Jurkat, Clone E6-1 (cell line): ENCODE measurements at places on chromosomes 6 and 20.

GRCh38 chr6:27478706-27479318, 5.9 kb upstream of the ZNF184 start:
- peak; percentile 88 for DNase-seq

DNA sequence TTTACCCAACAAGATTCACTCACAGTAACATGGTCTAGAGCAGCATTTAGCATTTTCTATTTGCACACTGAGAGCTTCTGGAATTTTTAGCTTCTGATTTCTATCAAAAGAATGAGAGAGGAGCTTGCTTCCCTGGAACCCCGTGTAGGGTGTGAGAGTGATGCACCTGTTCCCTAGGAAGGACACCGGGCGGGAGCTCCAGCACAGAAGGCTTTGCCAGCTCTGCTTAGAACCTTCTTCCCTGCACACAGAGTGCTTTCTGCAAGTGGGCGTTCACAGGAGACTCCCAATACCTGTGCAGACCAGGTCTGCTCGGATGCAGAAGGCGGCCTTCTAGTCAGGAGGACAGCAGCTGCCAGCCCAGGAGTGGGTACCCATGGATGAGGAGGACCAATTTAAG, 217.3 kb downstream of the TBXT start:
- DNase-seq: no peak

GRCh38 chr6:144559865-144560593, 274.9 kb downstream of the UTRN start:
- peak; percentile 82 for DNase-seq

DNA sequence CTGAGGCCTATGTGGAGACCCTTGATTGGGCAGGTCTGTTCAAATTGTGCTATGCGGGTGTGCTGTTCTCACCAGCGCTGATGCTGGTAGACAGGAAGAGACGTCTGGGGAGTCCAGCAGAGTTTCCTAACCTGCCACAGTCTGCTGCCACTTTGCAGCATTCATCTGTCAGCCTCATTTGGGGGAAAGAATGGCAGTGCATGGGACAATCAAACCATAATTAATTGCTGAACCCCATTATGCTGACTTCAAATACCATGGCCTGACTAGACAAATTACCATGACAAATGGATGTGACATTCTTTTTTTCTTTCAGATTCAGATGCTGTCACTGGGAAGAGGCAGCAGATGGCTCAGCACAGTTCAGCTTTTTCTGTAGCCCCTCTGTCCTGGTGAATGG, 171.4 kb upstream of the SYNDIG1 start:
- no peak for DNase-seq

GRCh38 chr20:3164763-3165410, 5.2 kb upstream of the FASTKD5 start:
- no peak for DNase-seq

DNA sequence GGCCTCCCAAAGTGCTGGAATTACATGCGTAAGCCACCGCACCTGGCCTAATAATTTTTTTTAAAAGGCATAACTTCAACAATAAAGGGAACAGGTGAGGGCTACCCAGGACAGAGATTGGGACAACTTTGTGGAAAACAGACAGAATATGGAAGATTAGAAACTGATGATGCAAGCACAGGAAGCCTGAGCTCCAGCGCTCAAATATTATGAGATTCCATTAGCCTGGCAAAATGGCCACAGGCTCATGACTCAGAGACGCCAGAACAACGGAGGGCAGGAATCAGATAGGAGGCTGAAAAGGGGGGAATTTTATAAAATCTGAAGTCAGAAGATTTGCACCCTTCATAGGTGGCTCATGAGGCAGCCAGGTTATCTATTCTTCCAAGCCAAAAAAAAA, 103.1 kb upstream of the MRPS10 start:
- DNase-seq: no peak

- no peak for DNase-seq
Observed at GRCh38 chr6:168368066-168368820, 48.7 kb upstream of the DACT2 start.

GRCh38 chr6:148285205-148285604, 57.4 kb upstream of the SASH1 start:
- DNase-seq: no peak

DNA sequence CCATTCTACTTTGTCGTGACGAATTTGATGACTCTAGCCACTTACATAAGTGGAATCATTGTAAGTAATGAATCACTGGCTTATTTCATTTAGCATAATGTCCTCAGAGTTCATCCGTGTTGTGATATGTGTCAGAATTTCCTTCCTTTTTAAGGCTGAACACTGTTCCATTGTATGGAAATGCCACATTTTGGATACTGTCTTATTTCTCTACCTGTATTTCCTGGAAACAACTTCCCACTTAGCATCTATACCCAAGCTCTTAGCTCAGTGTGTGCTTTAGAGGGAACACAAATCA, 28.8 kb upstream of the GGTLC1 start:
- DNase-seq: no peak

GRCh38 chr6:116764961-116765841, at the start of gene FAM162B:
Gene FAM162B (minus strand): TSS chr6:116765719. CDS start chr6:116765576, 143 bp downstream.
- DNase-seq: no peak

DNA sequence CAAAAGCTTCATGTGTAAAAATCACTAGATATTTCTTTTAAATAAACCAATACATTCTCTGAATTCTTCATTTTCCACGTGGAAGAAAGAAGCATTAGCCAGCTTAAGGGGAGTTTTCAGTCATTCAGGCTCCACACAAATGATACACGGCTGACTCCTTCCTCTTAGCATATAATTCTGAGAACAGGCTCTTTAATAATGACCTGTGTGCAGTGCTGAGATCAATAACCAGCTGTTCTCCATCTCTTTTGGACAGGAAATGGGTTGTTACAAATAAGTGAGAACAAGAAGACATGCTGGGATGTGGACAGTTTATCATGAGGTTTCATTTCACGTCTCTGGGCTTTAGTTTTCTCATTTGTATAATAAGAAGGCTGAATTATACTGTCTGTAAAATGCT, 146.9 kb upstream of the C6orf118 start:
- no peak for DNase-seq

DNA sequence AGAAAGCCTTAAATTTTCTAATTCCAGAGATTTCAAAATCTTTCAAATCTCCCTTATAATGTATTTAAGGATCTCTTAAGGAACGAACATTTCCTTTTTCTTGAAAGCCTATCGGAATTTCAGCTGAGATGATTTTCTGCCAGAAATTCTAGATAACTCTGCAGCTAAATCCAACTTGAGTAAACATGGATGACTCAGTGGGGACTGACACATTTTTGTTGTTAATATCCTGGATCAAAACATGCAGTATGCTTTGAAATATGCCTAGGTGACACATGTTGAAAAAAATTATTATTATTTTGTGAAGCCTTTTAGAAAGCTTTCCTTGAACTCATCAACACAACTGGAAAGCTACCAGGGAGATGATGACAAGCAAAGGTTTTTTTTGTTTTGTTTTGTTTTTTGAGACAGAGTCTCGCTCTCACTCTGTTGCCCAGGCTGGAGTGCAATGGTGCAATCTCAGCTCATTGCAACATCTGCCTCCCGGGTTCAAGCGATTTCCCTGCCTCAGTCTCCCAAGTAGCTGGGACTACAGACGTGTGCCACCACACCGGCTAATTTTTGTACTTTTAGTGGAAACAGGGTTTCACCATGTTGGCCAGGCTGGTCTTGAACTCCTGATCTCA, 140.1 kb upstream of the SNX9 start:
- no peak for DNase-seq

- no peak for DNase-seq
Observed at GRCh38 chr6:100663219-100663863, 198.6 kb upstream of the SIM1 start.

- no peak for DNase-seq
Observed at GRCh38 chr6:100266494-100267401, 198.0 kb downstream of the SIM1 start.

DNA sequence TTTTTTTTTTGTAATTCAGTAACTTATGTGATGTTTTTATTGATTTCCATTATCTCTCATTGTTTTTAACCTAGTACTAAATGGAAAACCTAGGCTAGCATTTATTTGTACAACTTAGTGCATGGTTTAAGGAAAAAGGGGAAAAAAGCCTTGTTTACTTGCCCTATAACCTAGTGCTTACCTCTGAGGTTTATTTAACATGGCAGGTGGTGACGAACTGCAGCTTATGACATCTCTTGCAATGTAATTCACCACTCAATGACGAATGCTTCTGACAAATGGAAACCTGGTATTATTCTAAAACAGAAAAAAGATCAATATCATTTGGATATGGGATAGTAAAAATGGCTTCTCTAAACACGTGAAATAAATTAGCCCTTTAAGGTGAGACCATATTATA, 618.6 kb upstream of the FLRT3 start:
- no peak for DNase-seq

DNA sequence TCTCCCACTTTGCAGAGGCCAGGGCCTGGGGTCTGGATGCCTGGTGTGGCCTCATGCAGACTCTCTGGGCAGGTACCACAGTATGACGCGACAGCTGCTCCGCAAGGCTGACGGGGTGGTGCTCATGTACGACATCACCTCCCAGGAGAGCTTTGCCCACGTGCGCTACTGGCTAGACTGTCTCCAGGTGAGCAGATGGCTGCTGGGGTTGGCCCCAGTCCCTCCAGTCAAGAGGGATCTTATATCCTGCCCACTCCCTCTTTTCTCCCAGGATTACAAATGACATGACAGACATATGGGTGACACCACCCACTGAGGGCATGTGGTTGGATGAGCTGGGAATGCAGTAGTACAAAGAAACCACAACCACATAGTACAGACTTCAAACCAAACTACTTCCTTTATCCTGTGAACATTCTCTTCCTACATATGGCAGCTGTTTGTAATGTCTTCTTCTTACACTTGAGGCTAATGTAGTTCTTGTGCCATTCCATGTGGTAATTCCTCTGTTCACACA, 29.9 kb downstream of the RAB44 start:
- DNase-seq: peak; percentile 86

DNA sequence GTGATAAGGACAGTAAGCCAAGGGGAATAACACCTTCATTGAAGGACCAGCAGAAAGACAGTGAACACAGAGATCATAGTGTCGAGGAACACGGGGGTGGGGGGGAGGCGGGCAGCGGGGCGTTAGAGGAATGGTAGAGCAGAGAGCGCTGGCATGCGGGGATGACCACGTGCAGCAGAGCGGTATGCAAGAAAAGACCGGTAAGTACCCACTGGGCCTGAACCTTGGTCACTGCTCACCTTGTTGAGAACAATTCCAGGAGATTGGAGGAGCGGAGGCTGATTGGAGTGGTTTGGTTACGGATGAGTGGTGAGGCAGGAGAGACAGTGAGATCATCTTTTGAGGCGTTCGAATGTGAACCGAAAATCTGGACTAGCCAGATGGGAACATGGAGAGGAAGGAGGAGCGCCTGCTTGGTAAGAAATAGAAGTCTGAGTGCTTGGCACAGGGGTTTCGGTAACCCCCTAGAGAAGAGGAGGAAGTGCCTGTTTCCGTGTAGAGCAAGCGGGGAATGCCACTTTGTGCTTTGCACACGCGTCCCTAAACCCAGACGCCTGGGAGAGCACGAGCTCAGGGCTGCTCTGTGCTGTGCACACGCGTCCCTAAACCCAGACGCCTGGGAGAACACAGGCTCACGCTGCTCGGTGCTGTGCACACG, 70.0 kb downstream of the FAM120B start:
- no peak for DNase-seq

DNA sequence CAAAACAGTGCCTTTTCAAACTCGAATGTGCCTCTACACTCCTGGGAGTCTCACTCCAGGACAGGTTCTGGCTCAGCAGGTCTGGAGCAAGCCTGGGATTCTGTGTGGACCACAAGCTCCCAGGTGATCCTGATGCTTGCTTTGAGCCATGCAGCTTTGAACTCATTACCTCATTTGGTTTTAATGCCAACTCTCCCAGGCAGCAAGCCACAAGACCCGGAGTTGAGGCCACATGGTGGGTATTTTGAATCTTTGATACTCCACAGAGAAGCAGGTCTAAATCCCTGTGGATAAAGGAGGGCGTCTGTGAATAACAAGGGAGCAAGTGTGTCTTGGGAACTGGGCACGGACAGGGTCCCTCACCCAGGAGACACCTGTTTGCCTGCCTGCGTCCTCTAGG, 205.4 kb upstream of the CST7 start:
- no peak for DNase-seq

GRCh38 chr6:42230345-42231321, 13.0 kb upstream of the MRPS10 start:
- DNase-seq: peak; percentile 9

DNA sequence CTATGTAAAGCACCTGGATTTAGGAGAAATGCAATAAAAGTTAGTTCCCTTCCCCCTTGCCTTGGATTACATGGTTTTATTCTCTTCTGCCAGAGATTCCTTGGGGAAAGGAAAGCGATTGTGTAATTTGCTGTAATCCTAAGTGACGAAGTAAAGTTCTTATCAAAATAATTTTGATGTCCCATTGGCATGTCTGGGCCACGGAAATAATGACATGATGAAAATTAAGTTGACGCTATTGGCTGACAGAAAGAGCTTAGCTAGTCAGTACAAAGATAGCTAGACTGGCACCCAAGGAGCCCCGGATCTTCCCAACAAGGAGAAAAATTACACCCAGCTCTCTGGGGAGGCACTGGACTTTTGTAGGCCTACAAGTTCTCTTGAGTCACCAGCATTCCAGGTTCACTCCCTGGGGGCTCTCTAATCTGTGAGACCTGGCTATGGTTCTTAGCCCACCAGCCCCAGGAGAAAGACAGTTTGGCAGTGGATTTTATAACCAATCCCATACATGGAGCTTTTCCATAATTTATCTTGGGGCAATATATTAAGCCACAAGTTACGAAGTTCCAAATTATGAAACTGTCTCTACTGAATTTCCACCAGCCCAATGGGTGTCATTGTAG, 59.9 kb downstream of the FOXA2 start:
- no peak for DNase-seq

DNA sequence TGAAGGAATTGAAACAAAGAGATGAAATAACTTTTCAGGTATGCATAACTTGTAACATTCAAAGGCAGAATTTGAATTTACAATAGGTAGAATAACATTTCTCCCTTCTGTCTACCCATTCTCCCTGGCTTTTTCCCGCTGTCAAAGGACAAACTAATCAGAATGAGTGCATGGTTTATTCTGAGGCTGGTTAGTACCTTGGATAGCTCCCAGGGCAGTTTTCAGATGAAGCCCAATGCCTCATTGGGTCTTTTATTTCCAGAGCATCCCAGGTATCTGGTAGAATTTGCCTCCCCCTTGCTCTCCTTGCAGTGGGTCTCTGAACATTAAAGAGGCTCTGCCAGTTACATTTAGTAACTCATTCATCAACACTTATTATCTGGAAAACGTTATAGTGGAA, 665.5 kb downstream of the BCKDHB start:
- DNase-seq: no peak

DNA sequence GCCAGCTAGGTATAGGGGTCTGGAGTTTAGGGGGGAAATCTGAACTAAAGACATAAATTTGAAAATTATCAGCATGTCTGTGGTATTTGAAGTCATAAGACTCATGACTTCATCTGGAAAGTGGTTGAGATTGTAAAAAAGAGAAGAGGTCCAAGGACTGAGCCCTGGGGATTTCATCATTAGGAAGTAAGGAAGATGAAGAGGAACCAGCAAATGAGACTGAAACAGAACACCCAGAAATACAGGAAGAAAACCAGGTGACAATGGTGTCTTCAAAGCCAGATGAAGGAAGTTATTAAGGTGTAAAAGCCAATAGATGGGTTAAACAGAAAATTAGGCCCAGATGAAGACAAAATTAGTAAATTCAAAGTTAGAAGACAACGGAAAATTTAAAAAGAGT, 49.1 kb upstream of the UBR2 start:
- DNase-seq: no peak
